Sciatic nerve (tissue), 2 donors: ENCODE measurements at places on chromosomes 13 and 19. TPM values are rescaled to one million over a fixed set of nuclear protein-coding genes. Genes with fewer than 3 reads are reported as not detected.

DNA sequence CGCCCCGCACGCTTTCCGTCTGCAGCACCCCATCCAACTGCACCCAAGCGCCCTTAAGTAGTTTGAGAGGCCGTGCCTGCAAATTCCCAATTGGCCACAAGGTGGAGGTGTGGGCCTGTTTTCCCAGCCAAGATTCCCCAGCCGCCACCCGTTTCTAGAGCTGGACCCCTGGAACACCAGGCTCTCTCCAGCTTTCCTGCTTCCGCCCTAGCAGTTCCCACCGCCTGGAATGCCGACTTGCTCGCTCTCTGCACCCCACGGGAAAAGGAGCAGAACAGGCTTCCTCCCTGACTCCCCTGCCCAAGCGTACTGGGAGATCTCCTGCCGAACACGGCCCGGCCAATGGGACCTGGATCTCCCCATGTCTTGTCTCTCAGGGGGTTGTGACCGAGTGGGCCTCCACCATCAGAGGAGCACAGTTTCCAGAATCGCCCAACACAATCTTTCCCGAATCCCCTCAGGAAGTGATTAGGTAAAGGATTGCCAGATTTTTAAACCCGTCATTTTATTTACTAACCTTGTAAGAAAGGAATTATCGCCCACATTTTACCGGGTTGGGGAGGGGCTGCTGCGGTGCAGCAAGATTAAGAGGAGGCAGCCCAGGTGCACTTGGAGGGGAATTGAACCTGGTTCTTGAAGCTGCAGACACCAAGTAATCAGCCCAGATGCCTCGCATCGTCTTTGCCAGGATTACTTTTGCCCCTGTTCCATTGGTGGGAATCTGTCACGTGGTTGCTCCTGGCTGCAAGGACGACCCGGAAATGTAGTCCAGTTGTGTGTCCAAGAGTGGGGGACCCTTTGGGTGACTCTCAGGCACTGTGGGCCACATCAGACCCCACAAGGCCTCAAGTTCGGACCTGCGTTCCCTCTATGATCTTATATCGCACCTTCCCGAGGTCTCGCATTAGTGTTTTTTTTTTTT, 3.5 kb upstream of the NAPSA start:
- peak; percentile 89 for DNase-seq

Gene ZIM2
- total RNA-seq, result 0.76 TPM

- no peak for DNase-seq
Measured at GRCh38 chr19:8724276-8724675, 2.8 kb downstream of the OR2Z1 start.

DNA sequence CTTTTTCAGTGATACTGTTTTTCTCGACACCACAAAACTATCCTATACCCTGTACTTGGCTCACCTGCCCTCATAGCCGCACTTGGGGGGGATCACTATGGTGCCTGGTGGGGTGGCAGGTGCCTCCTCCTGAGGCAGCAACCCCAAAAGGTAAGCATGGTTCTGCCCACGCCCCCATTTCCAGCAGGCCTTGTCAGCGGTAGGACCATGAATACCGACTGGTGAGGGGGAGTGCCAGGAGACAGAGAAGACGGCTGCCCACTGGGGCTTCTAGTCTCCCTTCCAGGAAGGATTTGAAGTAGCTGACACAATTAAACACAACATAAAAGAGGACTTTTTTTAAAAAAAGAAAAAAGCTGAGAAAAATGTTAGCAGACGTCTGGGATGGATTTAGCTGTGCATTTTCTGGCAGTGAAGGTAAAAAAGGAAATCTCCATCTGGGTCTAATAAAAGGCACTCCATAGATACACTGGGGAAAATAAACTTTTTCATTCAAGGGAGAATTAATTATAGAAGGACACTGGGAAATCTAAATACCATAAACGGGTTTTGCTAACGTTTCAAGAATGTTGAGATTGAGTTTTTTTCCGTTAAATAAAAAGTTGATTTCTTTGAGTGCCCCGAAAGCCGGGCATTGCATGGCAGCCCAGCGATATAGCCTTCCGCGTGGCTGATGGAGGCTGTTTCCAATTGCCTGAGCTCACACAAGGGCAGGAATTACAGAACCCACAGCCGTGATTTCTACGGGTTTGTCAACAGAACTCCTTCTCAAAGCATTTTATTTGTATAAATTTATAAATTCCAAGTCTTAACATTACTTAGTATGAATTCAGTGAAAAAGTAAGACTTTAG, 45.1 kb downstream of the ATP11A start:
- DNase-seq, result no peak

Gene DPRX
- total RNA-seq, result not detected
